ENCODE measurements at places on chromosomes 2 and 18.

GRCh38 chr18:10121786-10122515, 208.1 kb downstream of the VAPA start:
- DNase-seq = peak; percentile 89

DNA sequence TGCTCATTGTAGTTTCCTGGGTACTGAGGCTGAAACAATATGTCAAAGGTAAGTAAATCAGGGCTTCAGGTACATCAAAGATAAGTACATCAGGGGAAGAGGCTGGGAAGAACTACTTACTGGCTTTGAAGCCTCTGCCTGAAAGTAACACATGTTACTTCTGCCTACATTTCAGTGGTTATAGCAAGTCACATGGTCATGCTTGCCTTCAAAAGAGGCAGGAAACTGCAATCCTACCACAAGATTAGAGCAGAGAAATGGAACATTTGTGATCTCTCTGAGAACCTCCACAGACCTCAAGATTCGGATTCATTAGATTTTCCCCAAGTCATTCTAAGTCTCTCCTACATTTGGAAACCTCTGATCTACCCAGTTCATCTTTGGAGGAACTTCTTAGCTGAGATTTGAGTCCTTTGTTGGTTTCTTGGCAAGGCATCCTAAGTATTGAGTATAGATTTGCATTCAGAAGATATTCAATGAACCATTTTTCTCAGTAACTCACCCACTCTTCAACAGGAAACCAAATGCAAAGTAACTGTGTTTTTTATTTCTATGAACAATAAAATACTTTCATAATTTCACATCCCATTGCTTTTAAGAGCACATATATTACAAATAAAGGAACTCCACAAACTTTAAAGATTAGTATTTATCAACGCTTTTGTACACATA, 48.5 kb upstream of the CCDC195 start:
- no peak for DNase-seq

- no peak for DNase-seq
Observed at GRCh38 chr2:89833116-89833779, 1141.8 kb downstream of the RPIA start.

DNA sequence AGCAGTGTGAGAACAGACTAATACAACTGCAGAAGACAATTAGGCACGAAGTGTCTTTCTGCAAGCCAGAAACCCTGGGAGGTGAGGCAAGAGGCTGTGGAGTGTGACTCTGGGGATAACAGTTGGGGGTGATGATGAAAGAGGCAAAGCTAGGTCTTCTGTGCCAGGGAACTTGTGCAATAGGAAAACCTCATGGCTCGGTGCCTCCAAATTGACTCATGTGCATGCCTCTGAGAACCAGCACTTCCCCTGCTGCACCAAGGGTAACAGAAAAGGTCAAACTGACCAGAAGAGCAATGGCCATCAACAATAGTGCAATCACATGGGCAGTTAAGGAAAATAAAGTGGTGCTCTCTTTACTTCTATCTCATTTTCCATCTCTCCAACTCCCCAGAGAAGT, 136.4 kb downstream of the SCG2 start:
- no peak for DNase-seq

DNA sequence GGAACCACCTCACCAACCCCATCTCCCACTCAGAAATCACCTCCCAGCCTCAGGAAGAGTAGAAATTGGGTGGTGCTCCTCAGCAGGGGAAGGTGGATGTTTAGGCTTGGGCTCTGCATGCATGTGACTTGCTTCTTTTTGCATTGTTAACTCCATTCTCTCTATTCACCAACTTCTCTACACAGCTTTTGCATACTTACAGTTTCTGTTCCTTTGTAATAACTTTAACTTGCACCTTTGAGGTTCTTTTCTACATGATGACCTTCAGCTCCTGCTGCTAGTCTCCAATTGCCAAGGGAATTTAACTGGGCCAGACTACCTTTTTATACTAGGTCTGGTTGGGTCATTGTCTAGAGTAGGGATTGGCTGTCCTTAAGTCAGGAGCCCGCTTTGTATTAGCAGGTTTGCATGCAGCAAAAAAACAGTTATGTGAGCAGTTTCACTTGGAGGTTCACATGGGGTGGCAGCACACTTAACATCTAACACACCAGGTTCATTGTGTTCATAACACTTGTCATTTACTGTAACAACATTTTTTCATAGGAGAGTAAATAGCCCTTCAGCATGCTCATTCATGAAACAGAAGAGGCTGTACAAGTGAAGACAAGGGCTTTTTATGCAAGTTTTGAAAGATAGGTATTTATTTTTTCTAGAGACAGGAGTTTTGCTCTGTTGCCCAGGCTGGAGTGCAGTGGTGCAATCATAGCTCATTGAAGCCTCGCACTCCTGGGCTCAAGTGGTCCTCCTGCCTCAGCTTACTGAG, 12.0 kb downstream of the MRPL35 start:
- DNase-seq = no peak

All from NCI-H1092 treated with DMSO at 0.1 percent for 48 hours (cell line).